NCI-H1092 (cell line): ENCODE measurements at places on chromosomes 2 and 18.

GRCh38 chr2:16553226-16553625 lies 112.4 kb downstream of the CYRIA start:
- no peak for DNase-seq

DNA sequence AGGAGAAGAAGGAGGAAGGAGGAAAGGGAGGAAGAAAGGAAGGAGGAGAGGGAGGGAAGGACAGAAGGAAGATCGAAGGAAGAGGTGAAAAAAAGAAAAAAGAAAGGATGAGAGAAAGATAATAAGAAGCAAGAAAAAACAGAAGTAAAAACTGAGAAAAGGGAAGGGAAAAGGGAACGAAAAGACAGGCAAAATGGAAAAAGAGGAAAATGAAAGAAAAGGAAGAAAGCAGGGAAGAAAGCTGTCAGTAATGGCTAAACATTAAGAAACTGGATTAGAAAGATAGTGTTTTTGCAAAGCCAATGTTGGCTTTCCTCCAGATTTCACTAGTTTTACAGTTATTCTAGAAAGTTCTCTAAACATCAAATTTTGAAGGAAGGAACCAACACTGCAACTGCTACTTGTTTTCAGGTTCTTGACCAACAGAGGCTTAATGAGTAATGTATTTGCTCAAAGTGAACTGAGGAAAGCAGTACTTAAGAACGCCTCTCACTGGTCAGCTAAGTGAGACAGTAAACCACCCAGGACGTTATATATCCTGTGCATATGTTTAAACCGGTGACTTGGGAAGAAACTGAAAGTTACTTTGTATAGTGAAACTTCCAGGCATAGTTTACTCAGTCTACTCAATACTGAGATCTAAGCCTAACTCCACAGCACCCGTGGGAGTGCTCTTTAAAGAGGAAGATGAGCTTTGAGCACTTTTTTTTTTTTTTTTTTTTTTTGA lies 286.2 kb upstream of the TRIB2 start:
- DNase-seq, result no peak

DNA sequence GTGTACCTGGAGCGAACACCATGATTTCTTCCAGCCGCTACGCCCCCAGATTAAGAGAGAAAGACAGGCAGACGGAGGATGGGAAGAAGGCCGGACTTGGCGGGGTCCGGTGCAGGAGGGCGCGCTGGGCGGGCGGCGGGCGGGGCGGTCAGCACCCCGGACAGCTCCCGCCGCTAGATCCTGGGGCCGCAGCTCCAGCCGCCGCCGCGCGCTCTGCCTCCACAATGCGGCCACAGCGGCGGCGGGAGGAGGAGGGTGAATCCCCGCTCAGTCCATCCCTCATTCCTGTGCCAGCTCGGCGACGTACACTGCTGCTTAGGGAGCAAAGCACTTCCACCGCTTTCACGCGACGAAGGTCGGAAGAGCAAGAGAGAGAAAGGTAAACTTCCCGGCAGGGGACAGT lies at the start of gene AKAIN1:
TSS of gene AKAIN1 (minus strand) at position 226 of the 403 bp plus-strand sequence. CDS start at position 22, 204 bp downstream.
- no peak for DNase-seq

GRCh38 chr2:105431367-105432043 lies 32.7 kb upstream of the FHL2 start:
- peak; percentile 38 for DNase-seq

- DNase-seq, result no peak
Observed at GRCh38 chr2:183723278-183723677, 599.0 kb downstream of the NUP35 start.
